ENCODE measurements at places on chromosomes 2 and 18.

GRCh38 chr2:109619032-109619615, 5.0 kb downstream of the SOWAHC start:
- DNase-seq, result no peak

- no peak for DNase-seq
Observed at GRCh38 chr2:81276595-81276994, 972.0 kb upstream of the LRRTM1 start.

GRCh38 chr18:31656754-31657153, 27.6 kb downstream of the B4GALT6 start:
- no peak for DNase-seq

- peak; percentile 76 for DNase-seq
Observed at GRCh38 chr2:28633746-28634145, 117.9 kb upstream of the PPP1CB start.

DNA sequence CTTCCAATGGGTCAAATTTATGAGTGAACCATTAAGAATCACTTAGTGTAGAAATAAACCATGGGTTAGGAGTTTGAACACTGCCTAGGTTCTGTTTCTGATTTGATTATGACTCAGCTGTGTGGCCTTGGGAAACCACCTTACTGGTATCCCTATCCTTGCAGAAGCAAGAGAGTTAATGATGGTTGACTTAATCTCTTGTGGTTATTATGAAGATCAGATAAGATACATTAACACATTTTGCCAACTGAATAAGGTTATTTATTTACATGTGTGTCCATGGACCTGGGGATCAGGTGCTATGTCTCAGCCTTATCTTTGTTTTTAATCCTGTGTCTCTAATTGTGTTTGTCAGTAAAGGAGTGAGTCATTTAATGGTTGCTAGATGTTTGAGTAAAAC, 5.4 kb upstream of the KCNJ13 start:
- DNase-seq, result peak; percentile 12

- DNase-seq, result no peak
Observed at GRCh38 chr18:35043207-35043606, 2.0 kb downstream of the MAPRE2 start.

DNA sequence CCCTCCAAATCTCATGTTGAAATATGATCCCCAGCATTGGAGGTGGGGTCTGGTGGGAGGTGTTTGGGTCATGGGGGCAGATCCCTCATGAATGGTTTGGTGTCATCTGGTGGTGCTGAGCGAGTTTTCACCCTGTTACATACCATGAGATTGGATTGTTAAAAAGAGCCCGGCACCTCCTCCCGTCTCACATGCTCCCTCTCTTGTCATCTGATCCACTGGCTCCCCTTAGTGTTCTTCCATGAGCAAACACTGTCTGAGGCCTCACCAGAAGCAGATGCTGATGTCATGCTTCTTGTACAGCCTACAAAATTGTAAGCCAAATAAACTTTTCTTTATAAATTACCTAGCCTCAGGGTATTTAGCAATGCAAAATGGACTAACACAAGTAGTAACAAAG, 405.0 kb upstream of the SLC39A10 start:
- DNase-seq, result no peak

DNA sequence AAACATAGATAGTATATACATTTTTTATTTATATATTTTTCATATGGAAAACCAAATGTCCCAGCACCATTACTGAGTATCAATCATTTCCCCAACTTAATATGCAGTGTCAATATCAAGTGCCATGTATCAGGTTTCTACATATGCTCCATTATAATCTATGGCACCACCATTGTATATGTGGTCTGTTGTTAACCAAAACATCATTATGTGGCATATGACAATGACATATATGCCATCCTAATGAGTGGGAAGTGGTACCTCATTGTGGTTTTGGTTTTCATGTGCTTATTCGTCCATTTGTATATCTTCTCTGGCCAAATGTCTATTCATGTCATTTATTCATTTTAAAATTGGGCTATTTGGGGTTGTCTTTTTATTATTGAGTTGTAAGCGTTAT, 9.2 kb downstream of the PTPN18 start:
- DNase-seq, result no peak

- DNase-seq, result no peak
Observed at GRCh38 chr2:121059651-121060649, 225.1 kb downstream of the TFCP2L1 start.

- DNase-seq, result no peak
Observed at GRCh38 chr2:120464448-120464931, 118.6 kb downstream of the INHBB start.

- peak; percentile 53 for DNase-seq
Observed at GRCh38 chr2:101883860-101884259, 107.9 kb upstream of the IL1R2 start.

DNA sequence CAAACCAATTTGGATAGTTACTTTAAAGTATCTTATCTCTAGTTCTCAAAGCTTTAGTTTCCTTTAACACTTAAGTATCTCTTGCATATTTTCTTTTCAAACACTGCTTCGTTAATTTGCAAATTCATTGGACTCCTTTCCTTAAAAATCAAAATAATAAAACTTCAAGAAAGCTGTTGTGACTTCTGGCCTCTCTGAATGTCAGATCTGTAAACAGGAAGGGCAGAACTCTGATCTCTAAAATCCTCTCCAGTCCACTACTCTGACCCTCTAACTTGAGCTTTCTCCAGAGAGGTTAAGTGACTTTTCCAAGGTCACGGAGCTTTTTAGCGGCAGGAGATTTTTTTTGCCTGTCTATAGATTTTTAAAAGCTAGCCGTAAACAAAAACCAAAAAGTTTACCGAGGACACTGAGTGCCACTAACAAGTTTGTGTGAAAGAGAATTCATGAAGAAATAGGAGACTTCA, 155.5 kb downstream of the TGIF1 start:
- DNase-seq, result no peak

DNA sequence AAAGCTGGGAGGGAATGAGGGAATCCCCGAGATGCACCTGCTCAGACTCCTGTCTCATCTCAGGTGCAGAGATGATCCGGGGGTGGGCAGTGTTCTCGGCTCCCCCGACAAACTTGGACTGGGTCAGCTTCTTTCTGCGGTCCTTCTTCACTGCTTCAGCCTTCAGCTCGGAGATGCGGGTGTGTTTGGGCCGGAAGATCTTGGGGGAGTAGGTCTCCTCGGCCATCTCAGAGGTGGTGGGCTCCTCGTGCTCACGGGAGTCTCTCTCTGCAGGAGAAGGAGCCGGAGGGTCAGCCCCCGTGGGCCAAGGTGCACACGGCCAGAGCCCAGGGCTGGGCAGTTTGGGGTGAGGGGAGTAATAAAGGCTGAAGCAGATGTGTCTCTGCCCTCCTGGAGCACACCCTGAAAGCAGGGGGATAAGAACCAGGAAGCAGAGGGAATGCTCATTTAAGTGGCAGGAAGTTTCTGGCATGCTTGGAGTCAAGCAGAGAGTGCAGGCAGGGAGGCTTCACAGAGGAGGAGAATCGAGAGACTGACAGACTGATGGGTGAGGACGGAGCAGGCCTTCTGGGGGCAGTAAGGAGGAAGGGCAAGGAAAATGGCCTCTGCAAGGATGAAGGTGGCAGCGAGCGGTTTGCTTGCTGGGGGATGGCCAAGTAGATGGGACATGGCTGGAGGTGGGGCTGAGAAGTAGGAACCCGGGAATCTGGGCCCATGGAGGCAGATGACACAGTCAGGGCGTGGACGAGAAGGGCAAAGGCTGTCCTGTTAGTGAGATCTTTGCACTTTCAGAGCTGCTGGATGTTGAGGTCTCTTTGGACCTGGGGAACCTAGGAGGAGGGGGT, 16.3 kb downstream of the IGFBP5 start:
- DNase-seq, result no peak

DNA sequence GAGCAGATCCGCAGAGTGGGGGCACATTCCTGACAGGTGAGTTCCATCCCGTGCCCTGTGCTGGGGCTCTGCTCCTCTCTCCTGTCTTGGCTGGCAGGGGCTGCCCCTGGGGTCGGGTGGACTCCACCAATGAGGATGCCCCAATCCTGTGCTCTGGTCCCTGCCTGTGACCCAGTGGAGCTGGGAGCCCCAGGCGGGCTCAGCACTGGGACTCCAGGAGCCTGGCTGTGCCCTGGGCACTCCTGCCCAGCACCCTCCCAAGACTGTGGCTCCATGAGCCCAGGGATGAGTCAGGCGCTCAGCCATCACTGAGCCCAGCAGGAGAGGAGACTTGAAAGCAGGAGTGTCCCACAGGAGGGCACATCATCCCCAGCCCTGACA, 53.9 kb downstream of the MBP start:
- DNase-seq, result no peak

DNA sequence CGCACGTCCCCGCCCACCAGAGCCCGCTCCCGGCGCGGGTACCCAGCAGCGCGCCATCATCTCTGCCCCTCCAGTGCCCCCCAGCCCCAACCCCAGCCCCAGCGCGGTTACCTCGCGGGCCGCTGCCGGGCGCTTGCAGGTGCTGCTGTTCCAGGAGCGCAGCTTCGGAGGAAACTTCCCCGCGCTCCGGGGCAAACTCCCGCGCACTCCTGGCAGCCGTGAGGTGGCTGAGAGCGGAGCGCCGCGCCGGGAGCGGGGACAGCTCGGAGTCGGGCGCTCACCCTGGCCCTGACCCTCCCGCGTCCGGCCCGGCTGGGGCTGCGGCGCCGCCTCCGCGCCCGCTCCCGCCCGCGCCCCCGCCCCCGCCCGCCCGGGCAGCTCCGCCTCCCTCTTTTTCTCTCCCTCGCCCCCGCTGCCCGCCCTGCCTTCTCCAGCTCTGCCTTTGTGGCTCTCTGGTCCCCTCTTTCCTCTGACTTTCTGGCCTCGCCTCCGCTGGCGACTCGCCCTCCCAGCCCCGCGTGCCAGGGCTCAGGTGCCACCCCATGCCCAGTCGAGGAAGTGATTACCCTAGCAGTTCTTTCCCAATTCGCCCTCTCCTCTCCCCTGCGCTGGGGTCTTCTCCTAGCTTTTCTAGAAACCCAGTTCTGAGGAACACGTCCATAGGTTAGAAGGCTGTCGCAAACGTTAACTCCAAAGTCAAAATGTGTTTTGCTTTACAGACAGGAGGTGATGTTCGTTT, at the start of gene CHST9:
CHST9 (minus strand) TSS at position 284 of the 739 bp plus-strand sequence. CDS start 42,499 bp downstream, outside the sequence.
- DNase-seq, result no peak

DNA sequence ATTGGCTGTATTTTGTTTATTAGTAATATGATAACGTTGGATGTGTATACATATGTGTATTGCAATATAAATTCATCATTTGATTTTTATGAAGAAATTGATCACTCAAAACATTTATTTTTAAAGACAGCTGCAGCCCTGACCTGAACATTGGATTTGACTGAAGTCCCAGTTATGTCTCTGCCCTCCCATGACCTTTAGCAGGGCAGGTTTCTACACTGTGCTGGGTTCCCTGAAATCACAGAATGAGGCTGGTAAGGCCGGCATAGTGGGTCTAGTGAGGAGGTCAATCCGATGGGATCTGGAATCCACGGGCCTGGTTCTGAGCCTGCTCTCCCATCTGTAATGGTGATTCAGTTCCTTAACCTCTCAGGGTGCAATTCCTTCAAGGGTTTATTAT, 22.0 kb downstream of the SPP2 start:
- no peak for DNase-seq

- peak; percentile 56 for DNase-seq
Observed at GRCh38 chr2:126635281-126635680, 20.7 kb upstream of the GYPC start.

- DNase-seq, result no peak
Observed at GRCh38 chr2:36318547-36318946, 37.0 kb upstream of the CRIM1 start.

DNA sequence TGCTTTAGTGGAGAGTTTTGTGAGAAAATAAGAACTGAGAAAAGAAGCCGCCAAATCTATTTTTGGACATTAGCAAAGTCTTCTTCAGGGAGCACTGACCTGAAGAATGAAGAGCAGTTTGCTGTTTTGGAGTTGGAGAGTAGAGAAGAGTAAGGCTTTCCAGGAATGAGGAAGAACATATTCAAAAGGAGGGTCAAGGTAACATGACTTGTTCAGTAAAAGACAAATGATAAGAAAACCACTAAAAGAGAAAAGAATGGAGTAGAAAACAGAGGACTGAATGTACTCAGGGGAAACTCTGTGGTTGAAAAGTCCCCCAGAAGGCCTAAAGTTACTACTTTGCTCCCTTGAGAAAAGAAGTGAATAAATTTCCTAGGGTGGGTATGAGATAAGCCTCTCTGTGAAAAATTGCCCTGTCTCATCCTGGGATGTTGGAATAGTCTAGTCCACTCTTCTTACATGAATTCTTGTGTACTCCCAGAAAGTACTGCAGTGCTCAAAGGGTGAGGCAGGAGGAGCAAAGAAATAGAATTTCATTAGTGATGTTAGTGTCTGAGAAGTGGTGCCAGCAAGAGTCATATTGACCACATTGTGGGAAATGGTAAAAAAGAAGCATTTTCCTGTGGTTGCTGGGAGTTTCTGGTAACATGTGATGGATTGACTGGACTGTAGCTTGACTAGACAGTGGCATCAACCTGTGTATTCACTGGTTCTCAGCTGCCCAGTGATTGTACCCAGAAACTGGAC, 27.8 kb downstream of the MBD5 start:
- no peak for DNase-seq

DNA sequence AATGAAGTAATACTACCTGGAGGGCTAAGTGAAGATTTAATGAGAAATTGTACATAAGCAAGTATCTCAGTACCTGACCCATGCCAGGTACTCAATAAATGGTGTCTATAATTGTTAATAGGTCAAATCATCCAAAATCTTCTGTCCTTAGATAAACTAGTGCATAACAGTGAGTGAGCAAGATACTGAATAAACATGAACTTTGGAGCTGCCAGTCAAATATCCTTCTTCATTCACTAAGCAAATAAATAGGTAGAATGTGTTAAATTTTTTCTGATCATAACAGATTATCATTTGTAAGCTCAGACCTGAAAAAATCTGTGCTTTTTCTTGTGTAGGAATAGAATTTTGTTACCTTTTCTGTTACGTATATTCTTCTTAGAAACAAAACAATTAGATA, 39.6 kb downstream of the RAB3GAP1 start:
- no peak for DNase-seq

- no peak for DNase-seq
Observed at GRCh38 chr2:124834331-124834730, 809.2 kb downstream of the CNTNAP5 start.

DNA sequence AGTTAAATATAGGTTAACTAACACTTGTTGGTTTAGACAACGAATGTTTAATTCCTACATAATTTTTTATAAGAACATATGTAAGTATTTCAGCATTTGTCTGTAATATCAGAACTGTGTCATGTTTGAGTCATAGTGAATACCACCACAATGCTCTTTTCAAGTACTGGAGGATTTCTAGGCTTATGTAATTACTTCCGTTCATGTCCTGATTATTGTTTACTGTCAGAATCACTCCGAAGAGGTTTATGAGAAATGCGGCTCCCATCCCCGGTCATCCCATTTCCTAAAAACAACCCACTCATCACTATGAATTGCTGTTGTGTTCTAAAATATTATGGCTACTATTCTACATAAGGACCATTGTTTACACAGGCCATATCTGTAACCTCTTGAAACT, 45.1 kb downstream of the CDH19 start:
- DNase-seq, result no peak

Data from fibroblast of the conjunctiva (primary cell).